Activated CD8-positive, alpha-beta memory T cell treated with anti-CD3 and anti-CD28 coated beads for 1 hour (primary cell): ENCODE measurements at places on chromosomes 3 and 15.

- DNase-seq = no peak
These were observed 30.1 kb downstream of the SH3GL3 start for GRCh38 chr15:83477172-83477807.

DNA sequence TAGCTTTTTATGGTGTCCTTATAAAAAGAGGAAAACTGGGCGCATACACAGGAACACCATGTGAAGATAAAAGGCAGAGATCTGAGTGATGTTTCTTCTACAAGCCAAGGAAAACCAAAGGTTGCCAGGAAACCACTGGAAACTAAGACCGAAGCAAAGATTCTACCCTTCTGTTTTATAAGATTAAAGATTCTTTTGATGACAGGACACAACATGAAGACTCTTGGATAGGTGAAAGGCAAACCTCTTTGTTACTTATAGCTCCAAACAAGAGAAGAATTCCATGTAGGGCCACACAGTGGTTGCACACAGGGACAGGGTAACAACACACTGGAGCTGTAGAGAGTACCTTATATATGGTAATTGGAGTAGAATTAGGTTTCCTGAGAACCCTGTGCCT is at the start of gene CD200R1L:
Gene CD200R1L, minus strand, starts transcription at position 101 of the 400 bp plus-strand sequence. CDS start 17,497 bp downstream, outside the sequence.
- no peak for DNase-seq

- DNase-seq = no peak
These were observed 13.6 kb downstream of the U2SURP start for GRCh38 chr3:143014921-143015320.

GRCh38 chr15:31157644-31158069 is 56.1 kb upstream of the TRPM1 start:
- no peak for DNase-seq

- no peak for DNase-seq
These were observed 756 bp upstream of the CAMK2N2 start for GRCh38 chr3:184261854-184262763.

- DNase-seq = no peak
These were observed 48.2 kb upstream of the PHLDB2 start for GRCh38 chr3:111810909-111811308.

DNA sequence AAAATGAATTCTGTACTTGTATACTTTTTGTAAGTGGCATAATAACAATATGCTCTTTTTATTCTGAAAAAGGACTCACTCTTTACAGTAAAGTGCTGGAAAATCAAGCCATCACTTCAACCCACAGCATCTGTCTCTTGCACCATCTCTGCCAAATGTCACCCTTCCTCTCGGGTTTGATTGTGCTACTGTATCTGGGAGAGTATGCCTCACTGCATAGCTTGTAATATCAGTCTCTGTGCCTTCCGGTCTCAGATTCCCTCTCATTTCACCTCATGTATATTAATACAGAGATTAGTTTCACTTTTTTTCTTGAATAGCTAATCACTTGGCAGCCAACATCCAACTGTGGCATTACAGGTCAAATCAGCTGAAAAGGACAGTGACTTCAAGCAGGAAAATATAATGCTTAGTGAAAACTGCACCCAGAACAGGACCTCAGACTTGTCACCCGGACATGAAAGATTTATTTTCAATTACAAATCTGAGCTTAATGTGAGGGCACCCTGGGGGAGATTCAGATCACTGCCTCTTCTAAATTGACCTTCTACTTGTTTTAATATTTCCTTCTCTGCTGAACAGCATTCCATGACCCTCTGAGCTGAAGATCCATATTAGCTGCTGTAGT is 605.8 kb upstream of the NAALADL2 start:
- DNase-seq = no peak

- no peak for DNase-seq
These were observed 231.3 kb downstream of the LPP start for GRCh38 chr3:188385295-188385694.

- DNase-seq = no peak
These were observed 3.3 kb upstream of the ITPKA start for GRCh38 chr15:41490355-41490754.

DNA sequence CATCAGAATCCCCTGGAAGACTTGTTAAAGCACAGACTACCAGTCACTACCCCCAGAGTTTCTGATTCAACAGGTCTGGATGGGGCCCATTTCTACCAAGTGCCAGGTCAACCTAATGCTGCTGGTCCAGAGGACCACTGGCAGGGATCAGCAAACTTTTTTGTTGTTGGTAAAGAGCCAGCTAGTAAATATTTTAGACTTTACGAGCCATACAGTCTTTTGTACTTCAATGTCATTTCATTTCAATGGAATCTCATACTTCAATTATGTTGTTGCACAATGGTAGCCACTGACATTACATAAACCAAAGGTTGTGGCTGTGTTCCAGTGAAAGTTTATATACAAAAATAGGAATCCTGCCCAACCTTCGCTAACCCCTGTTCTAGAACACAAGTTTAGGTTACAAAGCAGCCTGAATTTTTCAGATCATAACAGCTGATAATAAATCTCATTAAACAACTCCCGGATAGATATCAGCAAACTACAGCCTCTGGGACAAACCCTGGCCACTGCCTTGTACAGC is 28.7 kb downstream of the ULK4 start:
- DNase-seq = no peak

DNA sequence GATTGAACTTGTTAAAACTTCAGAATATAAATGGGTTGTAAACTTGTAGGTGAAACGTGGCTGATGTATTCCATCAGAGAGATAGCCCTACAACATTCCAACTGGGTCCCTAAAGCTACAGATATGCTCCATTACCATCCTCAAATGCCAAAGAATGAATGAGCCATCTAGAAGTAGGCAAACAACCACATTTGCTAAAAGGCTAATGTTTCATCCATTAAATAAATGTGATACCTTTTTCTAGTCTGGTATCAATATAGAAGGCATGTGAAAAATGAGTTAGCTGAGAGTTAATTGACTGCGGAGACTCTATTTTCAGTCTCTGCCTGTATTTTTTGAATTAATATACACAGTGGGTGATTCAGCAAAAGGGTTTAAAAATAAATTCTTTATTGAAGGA is 203.8 kb downstream of the RBMS3 start:
- no peak for DNase-seq

GRCh38 chr15:60052796-60053195 is 48.7 kb downstream of the FOXB1 start:
- no peak for DNase-seq

- no peak for DNase-seq
These were observed 58.2 kb downstream of the FGD5 start for GRCh38 chr3:14876921-14877333.

GRCh38 chr3:180911876-180912303 is 580 bp upstream of the FXR1 start:
- DNase-seq = no peak

DNA sequence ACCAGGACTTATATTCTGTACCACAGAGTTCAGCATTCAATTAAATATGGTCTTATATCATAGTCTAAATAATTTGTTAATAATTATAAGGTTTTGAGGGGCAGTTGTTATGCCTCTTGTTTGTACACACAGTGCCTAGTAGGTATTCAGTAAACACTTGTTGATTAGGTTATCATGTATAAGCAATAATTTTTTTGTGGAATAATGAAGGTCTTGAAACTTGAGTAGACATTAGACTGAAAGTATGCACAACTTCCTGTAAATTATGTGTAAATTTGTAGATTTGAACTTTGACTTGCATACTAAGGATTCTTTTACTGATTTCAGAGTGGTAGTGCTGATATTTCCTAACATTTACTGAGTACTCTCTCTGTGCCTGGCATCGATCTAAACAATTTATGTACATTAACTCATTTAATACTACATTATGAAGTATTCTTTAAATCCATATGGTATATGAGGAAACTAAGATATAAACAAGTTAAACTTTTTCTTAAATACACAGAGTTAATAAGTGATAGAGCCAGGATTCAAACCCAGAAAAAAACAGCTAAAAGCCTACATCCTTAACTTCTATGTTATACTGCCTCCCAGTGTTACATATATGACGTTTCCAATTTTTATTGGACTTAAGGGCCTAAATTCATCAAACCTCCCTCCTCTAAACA is 65.1 kb downstream of the GLCE start:
- no peak for DNase-seq

DNA sequence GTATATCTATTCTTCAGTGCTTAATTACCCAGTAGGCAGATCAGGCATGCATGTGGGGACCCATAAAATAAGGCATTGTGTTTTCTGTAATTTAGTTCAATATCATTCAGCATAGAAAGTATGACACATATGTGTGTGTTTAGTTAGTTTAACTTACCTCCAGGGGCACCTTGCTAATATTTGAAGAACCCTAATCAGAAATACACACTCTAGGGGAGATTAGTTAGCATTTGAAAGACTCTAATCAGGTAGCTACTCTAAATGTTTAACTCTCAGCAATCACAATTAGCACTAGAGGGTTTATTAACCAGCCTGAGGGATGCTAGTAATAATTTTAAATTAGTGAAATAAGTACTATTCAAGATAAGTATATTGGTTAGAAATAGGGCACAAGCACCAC is 104.5 kb downstream of the ECT2 start:
- no peak for DNase-seq

- DNase-seq = no peak
These were observed 31.2 kb upstream of the CCDC80 start for GRCh38 chr3:112671930-112672715.

DNA sequence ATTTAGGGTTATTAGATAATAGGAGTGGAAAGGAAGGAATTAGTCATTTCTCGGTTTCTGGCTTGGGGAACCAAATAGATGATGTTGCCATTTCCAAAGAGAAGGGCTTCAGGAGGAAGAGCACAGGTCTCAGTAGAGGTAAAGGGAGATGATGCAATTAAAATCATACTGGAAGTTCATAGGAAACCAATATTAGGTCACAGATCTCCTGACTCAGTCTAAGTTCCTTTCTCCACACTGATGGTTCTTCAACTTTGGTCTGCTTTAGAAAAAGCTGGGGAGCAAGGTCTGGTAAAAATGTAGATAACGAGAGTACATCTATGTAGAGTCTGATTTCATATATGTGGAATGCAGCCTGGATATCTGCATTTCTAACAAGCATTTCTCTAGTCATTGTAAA is 130.9 kb downstream of the POLQ start:
- no peak for DNase-seq

DNA sequence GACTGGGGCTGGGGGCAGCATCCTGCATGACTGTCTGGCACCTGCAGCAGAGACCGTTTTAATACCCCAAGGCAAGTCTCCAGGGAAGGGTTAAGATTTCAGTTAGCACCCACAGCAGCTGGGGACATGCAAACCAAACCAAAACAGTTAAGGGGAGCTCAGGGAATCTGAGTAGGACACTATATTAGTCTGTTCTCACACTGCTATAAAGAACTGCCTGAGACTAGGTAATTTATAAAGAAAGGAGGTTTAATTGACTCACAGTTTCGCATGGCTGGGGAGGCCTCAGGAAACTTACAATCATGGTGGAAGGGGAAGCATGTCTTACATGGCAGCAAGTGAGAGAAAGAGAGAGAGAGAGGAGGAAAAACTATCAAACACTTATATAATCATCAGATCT is 25.3 kb downstream of the GALNT15 start:
- no peak for DNase-seq

DNA sequence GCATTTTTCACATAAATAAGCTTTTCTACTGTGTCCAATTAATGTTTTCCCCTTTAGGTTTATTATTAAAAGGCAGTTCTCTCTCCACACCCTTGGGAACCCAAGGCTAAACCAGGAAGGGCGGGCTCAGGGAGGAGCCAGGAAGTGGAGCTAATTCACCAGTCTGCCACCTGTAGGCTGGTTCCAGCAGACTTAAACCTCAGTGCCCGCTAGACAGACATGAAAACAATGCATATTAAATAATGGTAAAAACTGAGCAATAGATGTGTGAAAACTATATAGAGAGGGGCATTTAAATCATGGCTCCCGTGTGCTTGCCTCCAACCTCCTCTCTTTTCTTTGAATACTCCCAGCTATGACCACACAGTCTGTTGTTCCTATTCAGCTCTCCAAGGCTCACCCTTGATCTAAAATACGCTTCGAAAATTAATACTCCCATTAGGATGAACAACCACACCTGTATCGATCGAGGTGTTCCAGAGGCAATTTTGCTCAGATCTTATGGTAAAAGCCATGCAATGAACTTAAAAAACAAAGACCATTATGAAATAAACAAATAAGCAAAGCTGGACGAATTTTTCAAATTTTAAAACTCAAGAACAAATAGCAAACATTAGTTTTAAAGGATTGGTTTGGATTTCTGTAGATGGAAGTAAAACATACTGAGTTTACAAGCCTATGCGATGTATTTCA is 253.3 kb downstream of the TJP1 start:
- no peak for DNase-seq

DNA sequence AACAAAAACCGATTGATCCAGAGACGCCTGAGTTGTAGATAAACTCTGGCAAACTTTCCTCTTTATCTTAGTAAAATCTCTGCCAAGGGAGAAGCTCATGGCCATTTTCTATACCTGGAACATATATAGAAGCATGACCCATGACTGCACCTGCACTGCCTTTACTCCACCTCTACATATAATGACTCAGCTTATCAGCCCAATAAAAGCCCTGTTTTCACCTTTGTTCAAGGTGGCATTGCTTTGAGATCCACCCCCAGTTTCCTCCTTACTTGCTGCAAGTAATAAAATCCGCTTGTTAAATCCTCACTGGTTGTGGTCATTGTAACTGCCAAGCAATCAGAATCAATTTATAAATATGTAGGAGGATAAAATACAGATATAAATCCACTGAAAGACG is 1280.4 kb downstream of the NSUN3 start:
- DNase-seq = no peak

- no peak for DNase-seq
These were observed 97.5 kb downstream of the CHDH start for GRCh38 chr3:53748512-53749271.

DNA sequence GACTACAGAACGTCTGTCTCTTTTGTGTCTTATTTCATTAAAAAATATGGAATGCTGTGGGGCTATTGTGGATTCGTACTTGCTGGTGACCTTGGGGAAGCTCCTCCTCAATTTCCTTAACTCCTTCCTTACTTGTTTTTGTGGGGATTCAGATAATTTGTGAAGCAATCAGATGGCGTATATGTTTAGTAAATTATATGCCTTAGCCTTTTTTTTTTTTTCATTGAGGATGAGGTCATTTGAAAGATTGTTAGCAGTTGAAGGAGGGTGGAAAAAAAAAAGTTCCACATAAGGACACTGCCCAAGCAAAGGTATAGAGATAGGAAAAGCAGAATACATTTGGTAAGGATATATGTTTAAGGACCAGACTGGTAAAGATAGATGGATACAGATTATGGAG is 3.3 kb downstream of the RNF13 start:
- DNase-seq = no peak

GRCh38 chr3:128329491-128330213 is 137.0 kb downstream of the DNAJB8 start:
- DNase-seq = no peak

DNA sequence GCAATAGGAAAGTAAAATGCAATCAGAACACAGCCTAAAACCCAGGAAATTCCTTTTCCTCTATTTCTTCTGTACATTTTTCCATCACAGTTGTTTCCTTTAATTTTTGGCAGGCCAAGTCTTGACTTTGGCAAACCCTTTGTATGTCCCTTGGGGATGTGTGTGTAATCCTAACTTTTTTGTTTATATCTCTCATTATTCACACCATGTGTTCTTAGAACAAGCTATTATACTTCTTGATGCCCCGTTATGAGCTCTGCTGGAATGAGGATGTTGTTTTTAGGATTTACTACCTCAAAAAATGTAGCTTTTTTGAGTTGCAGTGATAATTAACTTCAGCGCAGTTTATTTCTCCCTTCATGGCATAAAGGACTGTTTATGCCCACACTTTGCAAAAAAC is 123.4 kb downstream of the ABI3BP start:
- DNase-seq = no peak
